ENCODE measurements at places on chromosomes 12 and 14. TPM values are rescaled to one million over a fixed set of nuclear protein-coding genes. Genes with fewer than 3 reads are reported as not detected.

Gene SLC5A8
- total RNA-seq: not detected

Gene MAP4K5
- 44.6 TPM for total RNA-seq

Gene FGD6
- 19.7 TPM for total RNA-seq

Gene PLEKHG3
- total RNA-seq: 62.9 TPM

- no peak overlapping the region for H3K4me3 ChIP-seq
- no peaks in the 10 kb centered on the region for H3K36me3 ChIP-seq
- H3K4me1 ChIP-seq: no peaks in the 10 kb centered on the region
- no peak for DNase-seq
- H3K27me3 ChIP-seq: no peaks in the 10 kb centered on the region
Measured at GRCh38 chr12:108620236-108620879, 13.3 kb downstream of the SELPLG start.

Data from uterus (tissue), 4 donors.